A549 treated with ZK216348 at 1 μM for 4 hours (cell line): ENCODE measurements at places on chromosomes 13 and 19. TPM values are rescaled to one million over a fixed set of nuclear protein-coding genes. Genes with fewer than 3 reads are reported as not detected.

The CD33 gene
- total RNA-seq: 0.13 to 0.27 TPM in 2 of 5 replicates, not detected in the others

The SLC10A2 gene
- not detected in 5 replicates for total RNA-seq

The KIRREL2 gene
- 0.24 to 0.70 TPM (median 0.52 TPM) in 5 replicates for total RNA-seq

The DCT gene
- not detected in 5 replicates for total RNA-seq

The ZNF536 gene
- total RNA-seq: not detected in 5 replicates
